HFFc6 (cell line): ENCODE measurements at places on chromosomes 6 and 20. TPM values are rescaled to one million over a fixed set of nuclear protein-coding genes. Genes with fewer than 3 reads are reported as not detected.

PAK5 gene
- not detected in 3 replicates for total RNA-seq

THBD gene
- 0.09 to 0.11 TPM (median 0.11 TPM) in 3 replicates for total RNA-seq

ADGB gene
- total RNA-seq: not detected in 3 replicates

GSTA3 gene
- total RNA-seq: not detected in 2 replicates

OPRM1 gene
- not detected in 3 replicates for total RNA-seq

SIGLEC1 gene
- not detected in 3 replicates for total RNA-seq

LINC00237 gene
- not detected in 3 replicates for total RNA-seq

BEND6 gene
- total RNA-seq: 10.4 to 11.6 TPM (median 11.0 TPM) in 3 replicates
